Stimulated activated CD4-positive, alpha-beta T cell treated with anti-CD3 and anti-CD28 coated beads, TNF-alpha, amount 100 ng/mL, for 4 hours (primary cell): ENCODE measurements at places on chromosomes 12 and 14.

DNA sequence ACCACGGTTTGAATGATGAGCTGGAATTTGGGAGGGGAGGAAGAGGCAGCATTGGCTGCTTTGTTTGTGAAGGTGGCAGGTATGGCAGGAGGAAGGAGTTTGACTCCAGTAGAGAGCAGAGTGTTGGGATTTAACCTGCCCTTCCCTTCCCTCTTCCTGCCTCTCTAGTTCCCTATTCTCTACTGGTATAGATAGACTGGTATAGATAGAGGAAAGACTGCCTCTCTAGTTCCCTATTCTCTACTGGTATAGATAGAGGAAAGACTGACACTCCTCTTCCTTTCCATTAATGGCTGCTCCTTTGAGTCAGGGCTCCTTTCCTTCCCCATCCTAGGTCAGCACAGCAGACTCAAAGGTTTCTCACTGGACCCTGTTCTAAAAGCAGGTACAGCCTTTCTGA lies 8.4 kb upstream of the SYCP3 start:
- DNase-seq, result no peak

- DNase-seq, result no peak
These were observed 795.4 kb upstream of the MGAT4C start for GRCh38 chr12:87051621-87052020.

- DNase-seq, result no peak
These were observed 10.6 kb downstream of the EML1 start for GRCh38 chr14:99803803-99804202.

DNA sequence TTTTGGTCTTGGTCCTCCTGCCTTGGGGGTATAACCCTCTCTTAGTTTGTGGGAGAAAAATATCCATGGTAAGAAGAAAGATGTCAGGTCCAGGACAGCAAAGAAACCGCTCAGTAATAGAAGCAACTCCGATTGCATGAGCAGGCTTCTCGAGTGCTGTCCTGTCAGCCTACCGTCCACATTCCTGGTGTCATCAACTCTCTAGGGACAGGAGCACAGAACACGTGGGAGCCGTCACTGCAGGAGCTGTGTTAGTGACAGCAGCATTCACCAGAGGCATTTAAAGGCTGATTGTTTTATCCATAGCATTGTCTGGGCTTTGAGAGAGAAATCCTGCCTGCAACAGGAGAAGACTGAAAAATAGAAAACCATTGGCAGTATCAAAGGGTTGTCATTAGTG lies 244.2 kb downstream of the CACNA1C start:
- DNase-seq, result no peak

DNA sequence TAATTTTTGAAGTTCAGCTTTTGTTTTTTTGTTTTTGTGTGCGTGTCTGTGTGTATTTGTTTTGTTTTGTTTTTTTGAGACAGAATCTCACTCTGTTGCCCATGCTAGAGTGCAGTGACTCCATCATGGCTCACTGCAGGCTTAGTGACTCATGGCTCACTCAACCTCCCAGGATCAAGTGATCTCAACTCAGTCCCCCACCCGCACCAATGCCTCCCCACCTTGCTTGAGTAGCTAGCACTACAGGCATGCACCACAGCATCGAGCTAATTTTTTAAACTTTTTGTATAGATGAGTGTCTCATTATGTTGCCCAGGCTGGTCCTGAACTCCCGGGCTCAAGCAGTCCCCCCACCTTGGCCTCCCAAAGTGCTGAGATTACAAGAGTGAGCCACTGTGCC lies 981.4 kb downstream of the BCL11B start:
- no peak for DNase-seq

DNA sequence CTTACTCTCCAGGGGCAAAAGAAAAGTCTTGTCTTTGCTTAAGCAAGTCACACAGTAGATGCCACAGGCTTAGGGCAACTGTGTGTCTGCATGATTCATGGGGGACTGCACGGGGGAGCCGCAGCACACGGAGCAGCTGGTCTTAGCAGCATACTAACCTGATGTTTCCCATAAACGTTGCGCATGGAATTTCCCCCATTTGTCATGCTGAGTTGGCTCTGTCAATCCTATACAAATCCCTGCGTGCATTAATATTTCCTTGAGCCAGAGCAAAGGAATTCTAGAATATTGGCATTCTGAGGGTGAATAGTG lies 71.2 kb downstream of the SAMD4A start:
- DNase-seq, result no peak

- DNase-seq, result no peak
These were observed 18.7 kb downstream of the RERGL start for GRCh38 chr12:18071336-18071735.

DNA sequence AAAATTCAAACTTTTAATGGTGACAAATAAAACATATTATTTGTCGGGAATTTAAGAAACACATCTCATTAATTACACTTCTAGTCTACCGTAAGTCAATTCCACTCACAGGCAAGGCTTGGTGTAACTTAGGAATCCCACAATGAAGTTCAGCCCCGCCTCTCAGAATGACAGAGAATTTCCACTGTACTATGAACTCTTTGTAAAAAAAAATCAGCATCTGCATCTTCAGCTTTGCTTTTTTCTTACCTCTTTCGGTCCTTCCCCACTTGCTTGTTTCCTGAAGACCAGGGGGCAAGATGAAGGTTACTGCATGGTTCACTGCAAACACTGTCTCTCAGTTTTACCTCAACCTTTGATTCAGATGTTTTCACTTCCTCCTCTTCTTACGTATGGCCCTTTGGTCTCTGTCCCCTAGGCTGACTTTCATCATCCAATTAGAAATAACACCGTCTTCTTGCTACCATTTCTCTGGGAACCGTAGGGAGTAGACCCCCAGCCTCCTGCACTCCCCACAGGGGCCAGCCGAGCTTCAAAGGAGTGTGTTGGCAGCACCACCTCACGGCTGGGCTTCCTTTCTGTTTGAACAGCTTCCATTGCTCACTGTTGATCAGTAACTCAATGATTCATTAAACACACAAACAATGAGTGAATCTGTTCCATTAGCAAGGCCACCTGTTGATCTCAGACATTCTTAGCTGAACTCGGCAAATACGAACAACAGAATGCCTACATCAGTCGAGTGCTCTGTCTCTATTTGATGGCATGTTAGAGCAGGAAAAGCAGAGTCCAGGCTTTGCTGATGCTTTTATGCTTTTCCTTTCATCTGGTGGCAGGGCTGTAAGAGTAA lies 343.0 kb downstream of the BMP4 start:
- DNase-seq, result no peak

DNA sequence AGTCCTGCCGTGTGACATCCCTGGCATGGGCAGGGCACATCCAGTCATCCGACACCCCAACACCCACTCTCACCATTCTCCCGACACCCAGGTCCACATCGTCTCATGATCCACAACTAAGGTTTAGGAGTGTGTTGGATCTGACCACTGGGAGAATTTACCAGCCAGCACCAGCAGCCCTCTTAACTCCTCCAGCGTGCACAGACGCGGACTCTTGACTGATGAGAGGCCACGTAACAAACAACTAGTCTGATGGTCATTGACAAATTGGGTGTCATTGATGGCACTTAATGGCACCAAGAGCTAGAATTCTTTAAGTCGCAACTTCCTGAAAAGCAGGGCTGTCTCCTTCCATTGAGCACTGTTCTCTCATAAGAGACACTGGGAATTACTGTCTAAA lies 203.0 kb upstream of the SFSWAP start:
- DNase-seq, result no peak

- DNase-seq, result no peak
These were observed 3.5 kb downstream of the FMNL3 start for GRCh38 chr12:49703647-49704137.

DNA sequence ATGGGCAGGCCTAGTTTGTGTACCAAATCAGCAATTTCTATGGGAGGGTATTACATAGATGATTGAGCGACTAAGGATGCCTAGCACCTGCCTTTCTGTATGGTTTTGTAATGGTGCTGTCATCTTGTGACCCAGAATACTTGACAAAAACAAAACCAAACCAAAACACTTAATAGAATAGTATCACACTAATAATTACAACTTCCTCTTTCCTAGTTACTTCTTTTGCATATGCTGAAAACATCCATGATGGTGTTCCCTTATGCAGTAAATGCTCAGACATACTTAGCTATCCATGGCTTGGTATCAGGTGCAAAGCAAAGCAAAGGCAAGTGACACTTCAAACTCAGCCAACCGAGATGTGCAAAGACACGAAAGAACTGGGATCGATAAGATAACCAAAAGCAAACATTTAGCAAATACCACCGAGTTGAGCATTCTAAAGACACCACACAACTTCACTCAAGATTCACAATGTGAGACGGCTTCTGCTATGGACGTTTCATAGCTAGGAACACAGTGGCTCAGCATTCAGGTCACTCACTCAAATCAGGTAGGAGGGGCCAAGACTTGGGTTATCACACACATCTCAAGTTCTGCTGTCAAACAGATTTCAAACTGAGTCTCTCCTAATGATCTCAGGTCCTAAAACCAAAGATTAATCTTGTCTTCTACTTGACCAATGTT lies 24.3 kb downstream of the PPP1CC start:
- DNase-seq, result no peak

- DNase-seq, result no peak
These were observed 9.6 kb upstream of the ENDOU start for GRCh38 chr12:47734725-47735480.
